Dermis microvascular lymphatic vessel endothelial cell (primary cell): ENCODE measurements at places on chromosomes 4 and X. TPM values are rescaled to one million over a fixed set of nuclear protein-coding genes. Genes with fewer than 3 reads are reported as not detected.

The DMP1 gene
- total RNA-seq = not detected in 2 replicates

The DMRTC1B gene
- total RNA-seq = not detected in 2 replicates

The MAGEC2 gene
- not detected in 2 replicates for total RNA-seq

The IDH3G gene
- total RNA-seq = 35.9 and 49.6 TPM in 2 replicates

The PTPN13 gene
- under 0.01 TPM in 2 replicates for total RNA-seq

The F11 gene
- total RNA-seq = not detected in 2 replicates

The FNIP2 gene
- 29.0 and 55.9 TPM in 2 replicates for total RNA-seq

The IL3RA gene
- 15.9 and 20.4 TPM in 2 replicates for total RNA-seq

The PRRG1 gene
- 14.2 and 20.1 TPM in 2 replicates for total RNA-seq

The MTTP gene
- total RNA-seq = not detected in 2 replicates

The GAGE12J gene
- total RNA-seq = not detected in 2 replicates

The SMR3B gene
- total RNA-seq = not detected in 2 replicates

The TEC gene
- total RNA-seq = 0.51 and 1.3 TPM in 2 replicates

The ZNF275 gene
- total RNA-seq = 3.5 and 5.7 TPM in 2 replicates

The SYN1 gene
- under 0.01 and 0.13 TPM in 2 replicates for total RNA-seq

The CHRDL1 gene
- total RNA-seq = under 0.01 TPM in 1 of 2 replicates, not detected in the other

The SERPINA7 gene
- total RNA-seq = not detected in 2 replicates

The ADH1A gene
- total RNA-seq = not detected in 2 replicates

The LINC00632 gene
- total RNA-seq = 0.26 and 0.38 TPM in 2 replicates

The ZXDA gene
- total RNA-seq = 12.8 and 17.3 TPM in 2 replicates

The IL2 gene
- not detected in 2 replicates for total RNA-seq

The TBCK gene
- 14.6 and 27.1 TPM in 2 replicates for total RNA-seq

The SLC25A5 gene
- total RNA-seq = 255 and 256 TPM in 2 replicates

The AFAP1 gene
- 19.3 and 24.7 TPM in 2 replicates for total RNA-seq

The CT45A3 gene
- not detected in 2 replicates for total RNA-seq

The MAGEH1 gene
- 11.7 and 18.6 TPM in 2 replicates for total RNA-seq
